ENCODE measurements at places on chromosomes 2 and 18.
A peak's percentile ranks its signal among the peaks of the same experiment; 100 is the strongest.

DNA sequence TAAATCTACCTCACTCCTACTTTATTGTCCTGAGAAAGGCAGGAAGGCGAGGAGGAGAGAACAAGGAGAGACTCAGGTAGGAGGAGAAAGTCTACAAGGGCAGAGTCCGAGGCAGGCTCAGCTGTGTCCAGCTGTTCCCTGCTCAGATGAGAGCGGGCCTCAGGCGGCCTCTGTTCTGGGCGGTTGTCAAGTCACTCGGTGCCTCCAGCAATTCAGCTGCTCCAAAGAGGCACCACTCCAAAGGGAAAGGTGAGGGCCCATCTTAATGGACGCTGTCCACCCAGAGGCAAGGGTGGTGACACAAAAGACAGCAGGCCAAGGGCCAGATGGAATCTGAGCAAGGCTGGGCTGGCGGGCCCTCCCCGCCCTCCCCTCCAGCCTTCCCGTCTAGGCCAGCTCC, 101.4 kb upstream of the EPAS1 start:
- DNase-seq: no peak

GRCh38 chr2:29579495-29580169, 341.8 kb downstream of the ALK start:
- no peak for DNase-seq

GRCh38 chr2:205660521-205661124, 21.7 kb upstream of the NRP2 start:
- peak; percentile 90 for DNase-seq

GRCh38 chr2:191048073-191048472, 34.1 kb upstream of the STAT1 start:
- no peak for DNase-seq

DNA sequence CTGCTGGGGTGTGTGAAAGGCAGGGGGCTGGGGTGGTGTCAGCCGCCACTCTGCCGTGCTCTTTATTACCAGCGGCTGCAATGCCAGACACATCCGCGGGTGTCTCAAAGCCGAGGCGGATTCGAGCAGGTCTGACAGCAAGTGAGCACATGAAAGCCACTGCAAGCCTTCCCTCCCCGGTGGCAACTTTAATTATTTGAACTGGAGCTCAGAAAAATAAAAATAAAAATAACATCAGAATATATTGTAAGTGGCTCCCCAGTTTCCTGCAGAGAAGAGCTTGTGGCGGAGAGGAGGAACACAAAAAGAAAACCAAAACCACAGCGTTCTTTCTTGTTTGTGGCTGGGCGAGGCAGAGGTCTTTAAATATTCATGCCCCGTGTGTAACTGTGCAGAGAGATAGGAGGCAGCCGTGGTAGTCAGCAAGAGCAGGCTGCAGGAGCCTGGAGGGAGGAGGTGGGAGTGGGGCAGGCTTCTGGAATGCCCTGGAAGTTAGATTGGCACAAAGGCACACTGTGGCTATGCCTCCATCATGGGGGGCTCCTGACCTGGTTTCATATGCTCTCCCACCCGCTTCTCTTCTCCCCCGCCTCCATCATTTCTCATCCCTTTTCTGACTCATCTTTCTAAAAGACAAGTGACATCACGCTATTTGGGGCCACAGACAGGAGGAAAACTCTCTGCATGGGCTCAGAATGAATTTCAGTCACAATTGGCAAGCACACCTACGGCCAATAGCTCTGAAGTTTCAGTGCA, 199.8 kb downstream of the CLIP4 start:
- peak; percentile 40 for DNase-seq

DNA sequence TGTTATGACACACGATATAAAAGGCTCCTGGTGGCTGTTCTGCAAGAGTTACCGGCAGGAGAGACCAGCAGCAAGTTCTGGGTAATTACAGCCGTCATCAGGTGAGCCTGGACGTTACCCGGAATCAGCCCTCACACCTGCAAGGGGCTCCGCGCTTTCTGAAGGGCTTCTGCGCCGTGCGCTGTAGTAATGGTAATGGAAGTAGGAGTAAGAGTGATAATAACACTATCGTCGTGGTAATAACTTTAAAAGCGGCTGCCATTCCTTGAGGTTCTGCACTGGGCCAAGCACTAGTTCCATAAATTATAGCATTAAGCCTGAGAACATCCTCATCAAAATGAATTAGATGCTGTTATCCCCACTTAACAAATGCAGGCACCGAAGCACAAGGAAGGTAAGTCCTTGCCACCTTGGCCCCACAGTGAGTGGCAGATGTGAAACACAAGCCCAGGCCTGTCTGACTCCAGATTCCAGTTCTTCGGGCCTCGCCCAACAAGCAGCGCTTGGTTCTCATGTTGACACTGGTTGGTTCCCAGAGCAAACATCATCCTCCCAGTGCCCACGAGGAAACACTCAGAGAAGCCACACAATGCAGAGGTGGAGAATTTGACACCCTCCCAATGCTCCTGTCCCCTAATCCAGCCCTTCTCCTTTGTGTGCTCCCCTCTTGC, 205.2 kb downstream of the EIPR1 start:
- no peak for DNase-seq

DNA sequence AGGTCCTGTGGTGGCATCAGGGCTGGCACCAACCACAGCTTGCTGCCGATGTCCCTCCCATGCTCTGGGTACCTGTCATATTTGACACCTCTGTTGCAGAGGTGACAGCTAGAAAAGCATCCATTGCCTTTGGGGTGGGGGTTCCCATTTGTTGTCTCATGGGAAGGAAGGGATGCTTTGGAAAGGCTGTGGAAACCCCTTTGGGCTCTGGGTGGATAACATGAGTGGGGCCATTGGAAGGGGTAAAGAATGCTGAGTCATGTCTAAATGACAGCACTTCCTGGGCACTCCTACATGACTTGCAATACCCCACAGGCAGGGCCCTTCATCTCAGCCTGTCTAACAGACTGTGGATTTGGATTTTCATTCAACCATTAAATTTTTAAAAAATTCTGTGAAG, 27.8 kb downstream of the CTIF start:
- DNase-seq: peak; percentile 46

GRCh38 chr2:71950256-71951082, 197.2 kb downstream of the CYP26B1 start:
- DNase-seq: peak; percentile 96

DNA sequence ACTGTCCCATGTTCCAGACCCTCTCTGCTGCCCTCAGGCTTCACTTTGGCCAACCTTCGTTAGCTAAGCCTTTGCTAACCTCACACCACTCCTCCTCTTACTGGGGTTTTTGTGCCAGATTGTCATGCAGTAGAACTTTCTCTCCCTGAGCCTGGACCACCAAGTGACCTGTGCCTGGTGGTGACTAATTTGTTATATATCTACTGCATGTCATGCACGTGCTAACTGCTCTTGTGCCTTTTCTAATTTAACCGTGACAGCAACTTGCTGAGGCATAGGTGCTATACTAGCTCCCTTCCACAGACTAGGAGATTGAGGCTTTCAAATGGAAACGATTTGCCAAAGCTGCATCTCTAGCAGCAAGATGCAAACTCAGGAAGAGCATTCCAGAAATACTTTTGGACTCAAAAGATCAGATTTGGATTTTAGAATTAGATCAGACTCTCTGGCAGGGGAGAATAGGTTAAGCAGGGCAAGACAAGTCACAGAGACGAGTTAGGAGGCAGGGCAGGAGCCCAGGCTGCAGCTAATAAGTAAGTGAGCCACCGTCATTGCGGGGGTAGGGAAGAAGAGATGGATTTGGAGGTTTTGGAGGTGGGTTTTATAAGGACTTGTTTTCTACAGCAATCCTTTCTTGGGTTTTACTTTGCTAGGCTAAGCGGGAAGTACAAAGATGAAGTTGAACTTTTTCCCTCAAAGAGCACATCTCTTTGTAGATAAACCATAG, 1.8 kb downstream of the PPP1R7 start:
- no peak for DNase-seq

All from RPMI7951 (cell line).